HT-29 (cell line): ENCODE measurements at places on chromosomes 4 and X.

DNA sequence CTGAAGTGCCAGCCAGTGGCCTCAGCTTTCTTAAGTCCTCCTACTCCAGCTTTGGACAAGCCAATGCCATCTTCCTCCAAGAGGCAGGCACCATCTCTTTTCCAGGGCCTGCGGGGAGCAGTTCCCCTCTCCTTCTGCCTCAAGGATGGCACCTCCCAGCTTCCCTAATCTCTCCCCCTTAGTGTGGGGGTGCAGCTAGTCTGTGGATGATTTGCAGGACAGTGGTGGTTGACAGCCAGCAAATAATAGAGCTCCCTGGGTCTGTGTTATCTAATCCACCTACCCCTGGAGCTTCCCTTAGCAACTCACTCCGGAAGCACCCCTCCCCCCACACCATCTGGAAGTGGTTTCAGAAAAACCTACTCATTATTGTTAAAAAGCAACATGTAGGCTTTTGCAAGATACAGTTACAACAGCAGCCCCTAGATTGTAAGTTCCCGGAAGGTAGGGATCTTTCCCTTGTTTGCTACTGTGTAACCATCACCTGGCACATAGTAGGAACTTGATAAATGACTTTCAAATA is 247.1 kb downstream of the BCOR start:
- DNase-seq = no peak

GRCh38 chrX:49879656-49880277 is 483 bp downstream of the USP27X start:
- DNase-seq = no peak

DNA sequence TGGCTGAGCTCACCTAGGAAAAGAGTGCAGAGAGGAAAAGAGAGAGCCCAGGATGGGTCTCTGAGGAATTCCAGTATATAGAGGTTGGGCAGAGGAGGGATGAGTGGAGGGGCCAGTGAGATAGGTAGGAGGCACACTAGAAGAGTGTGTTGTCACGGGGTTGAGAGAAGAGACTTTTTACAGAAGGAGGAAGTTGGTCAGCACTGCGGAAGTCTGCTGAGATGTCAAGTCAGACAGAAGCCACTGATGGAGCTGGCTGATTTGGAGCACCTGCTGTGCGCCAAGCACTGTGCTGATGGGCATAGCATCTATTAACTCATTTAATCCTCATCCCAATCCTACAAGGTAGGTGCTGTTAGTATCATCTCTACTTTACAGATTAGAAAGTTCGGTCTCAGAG is 60.4 kb downstream of the EFNB1 start:
- DNase-seq = no peak

DNA sequence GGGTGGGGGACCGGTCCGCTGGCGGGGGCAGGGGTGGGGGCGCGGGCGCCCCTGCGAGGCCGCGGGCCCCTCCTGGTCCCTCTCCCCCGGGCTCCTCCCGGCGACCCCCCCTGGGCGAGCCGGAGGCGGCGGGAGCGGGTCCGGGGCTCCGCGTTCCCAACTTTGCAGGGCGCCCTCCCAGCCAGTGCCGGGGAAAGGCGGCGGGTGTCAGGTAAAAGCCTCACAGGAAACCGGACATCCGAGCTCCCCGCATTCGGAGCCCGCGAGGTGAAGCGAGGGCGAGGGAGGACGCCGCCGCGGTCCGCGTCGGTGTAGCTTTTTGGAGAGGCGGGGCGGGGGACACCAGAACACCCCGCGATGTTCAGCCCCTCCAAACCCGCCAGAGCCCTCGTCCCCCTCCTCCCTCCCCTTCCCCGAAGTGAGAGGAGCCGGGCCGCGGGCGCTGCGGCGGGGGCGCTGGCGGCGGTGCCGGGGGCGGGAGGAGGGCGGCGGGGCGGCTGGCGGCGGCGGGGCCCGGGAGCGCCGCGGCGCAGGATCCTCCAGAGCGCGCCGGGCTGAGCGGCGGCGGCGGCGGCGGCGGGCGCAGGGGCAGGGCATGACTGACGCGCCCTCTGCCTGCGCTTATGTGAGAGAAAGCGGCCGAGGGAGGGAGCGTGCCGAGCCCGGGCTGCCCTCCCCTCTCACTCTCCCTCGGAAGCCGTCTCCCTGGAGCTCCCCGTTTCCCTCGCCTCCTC is at the start of gene VEGFC:
VEGFC (minus strand) TSS at position 597 of the 734 bp plus-strand sequence. CDS start 611 bp downstream, outside the sequence.
- no peak for DNase-seq

- no peak for DNase-seq
Measured at GRCh38 chr4:3037957-3038461, 36.3 kb downstream of the HTT-AS start.

- DNase-seq = peak; percentile 20
Measured at GRCh38 chrX:24479924-24480323, 14.8 kb downstream of the PDK3 start.

DNA sequence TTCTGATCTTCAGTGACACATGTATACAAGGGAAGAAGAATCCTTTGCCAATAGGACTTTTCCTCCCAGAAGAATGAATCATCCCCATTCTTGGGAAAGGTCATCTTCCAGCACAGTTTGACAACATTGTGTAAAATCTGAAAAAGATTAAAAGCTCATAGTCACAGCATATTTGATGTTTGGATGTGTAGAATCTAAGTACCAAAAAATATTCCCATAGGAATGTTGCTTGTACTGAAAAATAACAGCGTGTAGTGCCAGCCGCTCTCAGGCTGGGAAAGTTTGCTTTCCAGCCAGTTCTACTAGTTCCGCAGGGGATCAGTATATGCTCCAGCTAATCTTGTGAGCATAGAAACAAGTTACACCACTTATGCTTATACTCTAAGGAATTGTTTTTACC is 74.7 kb upstream of the IL13RA1 start:
- DNase-seq = peak; percentile 43

- no peak for DNase-seq
Measured at GRCh38 chrX:44989995-44990770, 117.2 kb downstream of the KDM6A start.

DNA sequence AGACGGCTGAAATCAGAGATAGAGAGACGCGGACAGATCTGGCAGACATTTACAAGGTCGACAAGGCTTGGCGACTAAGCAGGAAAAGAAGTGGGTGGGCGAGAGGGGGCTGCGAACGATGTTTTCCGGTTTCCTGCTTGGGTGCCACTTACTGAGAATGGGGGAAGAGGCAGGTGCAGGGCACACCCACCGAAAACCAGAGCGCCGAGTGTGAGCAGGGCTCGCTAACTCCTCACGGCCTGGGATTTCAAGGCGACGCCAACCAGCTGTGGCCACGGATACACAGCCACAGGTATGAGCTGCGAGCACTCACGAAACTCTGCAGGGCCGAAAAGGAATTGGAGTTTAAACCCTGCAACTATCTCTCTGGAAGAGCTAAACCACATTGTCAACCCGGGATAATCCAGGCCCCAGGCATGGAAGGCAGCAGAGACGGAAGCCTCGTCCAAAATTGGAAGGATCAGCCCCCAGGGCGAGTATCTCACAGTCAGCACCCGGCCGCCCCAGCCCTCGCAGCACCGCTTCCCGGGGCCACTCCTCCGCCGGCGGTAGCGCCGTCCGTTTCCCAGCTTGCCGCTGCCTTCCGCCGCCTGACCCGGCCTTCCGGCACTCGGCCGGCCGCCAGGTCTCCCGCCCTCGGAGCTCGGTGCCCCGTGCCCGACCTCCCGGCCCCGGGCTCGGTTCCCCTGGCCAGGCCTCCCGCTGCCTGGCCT is 778 bp downstream of the CASP3 start:
- peak; percentile 50 for DNase-seq

GRCh38 chrX:21374994-21375707 is 933 bp downstream of the CNKSR2 start:
- no peak for DNase-seq

- no peak for DNase-seq
Measured at GRCh38 chrX:9462456-9462855, 2.4 kb upstream of the TBL1X start.

DNA sequence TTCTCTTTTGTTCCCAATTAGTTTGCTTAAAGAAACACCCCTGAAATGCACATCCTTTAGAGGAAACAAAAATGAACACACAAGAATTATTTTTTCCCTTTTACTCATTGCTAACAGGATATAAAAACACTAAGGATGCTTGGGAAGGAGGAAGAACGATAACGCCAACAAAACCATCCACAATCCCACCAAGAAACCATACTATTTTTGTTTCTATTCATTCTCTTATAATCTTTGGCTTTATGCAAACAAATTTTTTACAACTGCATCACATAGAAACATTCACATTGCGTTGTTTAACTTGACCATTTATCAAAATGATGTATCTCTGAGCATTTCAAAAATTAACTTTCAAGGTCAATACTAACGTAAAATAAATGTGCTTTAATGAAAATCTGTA is 12.0 kb downstream of the APBB2 start:
- no peak for DNase-seq

DNA sequence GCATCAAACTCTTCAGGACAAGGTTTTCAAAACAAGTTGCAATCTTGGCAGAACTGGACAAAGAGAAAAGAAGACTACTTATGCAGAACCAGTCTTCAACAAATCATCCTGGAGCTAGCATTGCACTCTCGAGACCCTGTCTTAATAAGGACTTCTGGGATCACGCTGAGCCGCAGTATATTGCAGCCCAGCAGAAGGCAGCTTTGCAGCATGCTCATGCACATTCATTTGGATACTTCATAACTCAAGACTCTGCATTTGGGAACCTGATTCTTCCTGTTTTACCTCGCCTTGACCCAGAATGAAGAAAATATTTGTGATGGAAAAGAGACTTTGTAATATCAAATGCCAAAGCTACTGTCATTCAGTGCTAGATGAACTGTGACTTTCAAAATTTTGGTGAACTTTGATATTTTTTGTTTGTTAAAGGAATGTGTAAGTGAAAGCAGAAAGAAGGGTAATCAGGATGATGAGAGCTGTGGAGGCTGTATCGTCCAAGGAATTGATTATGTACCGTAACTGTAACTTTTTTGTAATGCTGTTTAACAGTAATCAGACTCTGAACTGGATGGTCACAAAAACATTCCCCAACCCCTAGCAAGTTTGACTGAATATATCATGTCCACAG is 27.2 kb downstream of the HSPA4L start:
- DNase-seq = no peak

- DNase-seq = no peak
Measured at GRCh38 chr4:71441186-71442169, 102.7 kb downstream of the SLC4A4 start.

- no peak for DNase-seq
Measured at GRCh38 chr4:151744614-151745013, 16.2 kb downstream of the GATB start.

DNA sequence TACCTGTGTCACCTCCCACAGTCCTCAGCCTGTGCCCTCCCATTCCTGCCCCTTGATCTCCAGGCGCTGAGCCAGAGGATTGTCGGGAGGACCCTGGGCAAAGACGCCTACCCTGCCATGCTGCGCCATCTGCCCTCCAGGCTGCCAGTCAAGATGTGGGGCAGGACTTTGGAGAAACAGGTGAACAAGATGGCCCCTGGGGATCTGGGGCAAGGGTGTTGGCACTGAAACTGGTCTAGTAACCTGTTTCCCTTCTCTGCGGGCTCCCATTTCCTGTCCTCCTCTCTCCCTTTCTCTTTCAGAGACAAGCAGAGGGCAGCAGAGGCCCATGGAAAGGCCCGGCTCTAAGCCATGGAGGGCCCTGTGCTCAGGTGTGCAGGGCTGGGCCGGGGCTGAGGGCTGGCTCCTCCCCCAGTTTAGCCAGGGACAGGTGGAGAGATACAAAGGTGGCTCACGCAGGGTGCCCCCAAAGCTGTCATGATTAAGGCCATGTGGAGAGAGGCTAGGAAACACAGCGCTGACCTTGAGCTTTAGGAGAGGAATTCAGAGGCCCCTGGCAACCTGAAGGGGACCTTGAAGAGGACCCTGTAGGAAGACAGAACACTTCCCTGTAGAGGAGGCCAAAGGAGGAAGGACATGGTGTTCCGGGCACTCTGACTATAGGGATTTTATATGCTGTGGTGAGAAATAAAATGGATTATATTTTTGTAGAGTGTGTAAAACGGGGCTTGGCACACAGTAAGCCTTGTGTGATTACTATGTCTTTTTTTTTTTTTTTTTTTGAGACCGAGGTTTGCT is at the start of gene GLOD5:
GLOD5 (plus strand) TSS at position 74 of the 798 bp plus-strand sequence; CDS start at position 118, 44 bp downstream.
- peak; percentile 92 for DNase-seq

DNA sequence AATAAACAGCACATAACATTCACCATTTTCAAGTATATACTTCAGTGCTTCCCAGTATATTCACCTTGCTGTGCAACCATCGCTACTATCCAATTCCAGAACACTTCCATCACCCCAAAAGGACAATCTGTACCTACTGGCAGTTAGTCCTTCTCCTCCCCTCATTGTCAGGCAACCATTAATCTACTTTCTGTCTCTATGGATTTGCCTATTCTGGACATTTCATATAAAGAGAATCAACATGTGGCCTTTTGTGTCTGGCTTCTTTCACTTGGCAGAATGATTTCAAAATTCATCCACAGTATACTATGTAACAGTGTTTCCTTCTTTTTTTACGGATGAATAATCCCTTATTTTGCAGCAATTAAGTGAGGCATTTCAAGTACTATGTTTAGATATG is 189.4 kb downstream of the FBXW7 start:
- no peak for DNase-seq

- peak; percentile 39 for DNase-seq
Measured at GRCh38 chr4:38570647-38571276, 93.2 kb upstream of the KLF3 start.

DNA sequence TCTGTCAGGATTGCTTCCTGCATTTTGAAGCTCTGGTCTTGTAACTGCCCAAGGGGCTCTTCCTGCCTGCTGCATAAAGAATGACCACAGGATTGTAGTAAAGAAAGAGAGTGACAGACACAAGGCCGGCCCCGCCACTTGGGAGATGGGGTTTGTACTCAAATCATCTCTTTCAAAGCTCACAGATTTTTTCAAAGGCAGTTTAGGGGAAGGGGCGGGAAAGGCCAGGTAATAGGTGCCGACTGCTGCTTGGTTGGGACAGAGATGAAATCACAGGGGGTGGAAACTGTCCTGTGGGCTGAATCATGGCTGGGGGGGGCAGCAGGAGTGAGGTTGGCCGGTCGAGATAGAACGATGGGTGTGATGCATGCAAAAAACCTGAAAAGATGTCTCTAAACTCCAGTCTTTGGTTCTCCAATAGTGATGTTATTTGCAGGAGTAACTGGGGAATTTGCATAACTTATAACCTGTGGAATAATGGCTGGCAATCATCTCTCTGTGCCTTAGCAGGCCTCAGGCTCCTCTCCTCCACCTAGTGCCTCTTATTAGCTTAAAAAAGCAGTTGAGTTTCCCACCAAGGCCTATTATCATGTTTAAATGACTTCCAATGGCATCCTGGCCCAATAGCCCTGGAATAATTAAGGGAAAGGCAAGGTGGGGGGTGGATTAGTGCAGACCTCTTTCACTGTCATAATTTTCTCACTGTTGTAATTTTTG is 778.4 kb upstream of the FRG1 start:
- DNase-seq = no peak

DNA sequence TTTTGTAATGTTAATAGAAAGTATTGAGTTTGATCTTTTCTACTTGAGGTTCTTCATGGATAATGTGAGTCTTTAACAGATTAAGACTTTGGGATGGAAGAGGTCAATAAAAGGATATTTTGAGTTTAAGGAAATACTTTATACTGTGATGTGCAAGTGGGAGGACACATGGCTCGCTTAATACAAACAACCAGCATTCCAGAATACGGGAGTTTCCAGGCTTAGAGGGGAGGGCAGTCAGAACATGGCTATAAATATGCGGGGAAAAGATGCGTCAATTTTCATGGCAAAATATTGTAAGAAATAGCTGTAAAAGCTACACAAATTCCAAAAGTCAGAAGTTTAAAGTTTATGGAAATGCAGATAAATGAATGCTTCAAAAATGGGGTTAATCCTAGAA is 192.3 kb downstream of the AASDH start:
- no peak for DNase-seq

- no peak for DNase-seq
Measured at GRCh38 chrX:40953369-40953768, 131.9 kb upstream of the USP9X start.

- DNase-seq = peak; percentile 48
Measured at GRCh38 chrX:40644821-40645358, 2.5 kb downstream of the CXorf38 start.
